Upper lobe of right lung (tissue), 1 donor: ENCODE measurements at places on chromosomes 5 and 9. TPM values are rescaled to one million over a fixed set of nuclear protein-coding genes. Genes with fewer than 3 reads are reported as not detected.

GRCh38 chr5:88660264-88660946 is 222.6 kb downstream of the MEF2C start:
- DNase-seq = no peak

GRCh38 chr5:145433077-145433476 is 402.1 kb downstream of the PRELID2 start:
- no peak for DNase-seq

- DNase-seq = no peak
These were observed 87.9 kb downstream of the EQTN start for GRCh38 chr9:27209034-27209433.

The NSA2 gene
- 50.8 TPM for total RNA-seq

GRCh38 chr5:135880278-135880677 is 15.4 kb downstream of the IL9 start:
- no peak for DNase-seq

DNA sequence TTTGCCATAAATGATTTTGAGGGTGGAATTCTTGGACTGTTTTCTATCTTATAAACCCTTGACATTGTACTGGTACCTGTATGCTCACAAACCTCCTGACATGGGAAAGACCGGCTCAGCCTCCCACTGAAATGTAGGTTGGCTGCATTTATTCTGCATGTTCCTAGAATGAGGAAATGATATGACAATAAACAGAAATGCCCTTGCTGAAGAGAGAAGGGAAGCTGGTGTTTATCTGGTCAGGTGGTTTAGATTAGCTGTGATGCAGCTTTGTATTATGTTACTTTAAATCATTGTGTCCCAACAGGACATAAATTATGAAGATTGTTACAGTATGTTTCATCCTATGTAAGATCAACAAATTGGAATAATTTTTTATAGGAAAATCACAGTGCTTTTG is 23.1 kb upstream of the CATSPER3 start:
- no peak for DNase-seq

DNA sequence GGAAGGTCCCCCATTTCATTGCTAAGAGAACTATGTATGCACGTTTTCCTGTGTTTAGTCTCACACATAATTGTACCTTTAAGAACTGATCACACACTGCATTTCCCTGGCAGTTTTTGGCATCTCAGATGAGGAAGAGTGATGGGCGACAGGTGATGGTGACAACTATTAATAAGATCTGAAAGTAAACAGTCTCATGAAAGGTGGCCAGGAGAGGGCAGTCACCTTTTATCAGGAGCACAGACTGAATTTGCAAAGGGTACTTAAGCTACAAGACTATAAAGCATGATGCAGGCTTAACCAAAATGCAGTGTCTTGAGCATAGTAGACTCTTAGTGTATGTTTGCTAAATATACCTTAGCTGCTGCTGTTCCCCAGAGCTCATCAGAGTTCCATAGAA is 91.5 kb downstream of the GHR start:
- no peak for DNase-seq
